ENCODE measurements at places on chromosomes 6 and 20. TPM values are rescaled to one million over a fixed set of nuclear protein-coding genes. Genes with fewer than 3 reads are reported as not detected.

The UBD gene
- 4.4 TPM for total RNA-seq

The THEMIS gene
- total RNA-seq, result 1.7 TPM

The FAM83D gene
- total RNA-seq, result 6.1 TPM

The ULBP2 gene
- 0.68 TPM for total RNA-seq

The DSTN gene
- 1,041 TPM for total RNA-seq

The ZNF512B gene
- total RNA-seq, result 16.5 TPM

The TPD52L2 gene
- 91.2 TPM for total RNA-seq

The RBPJL gene
- not detected for total RNA-seq

The HTR1B gene
- 6.6 TPM for total RNA-seq

The SEL1L2 gene
- total RNA-seq, result 6.3 TPM

The CPNE5 gene
- 13.1 TPM for total RNA-seq

The ERMARD gene
- total RNA-seq, result 15.0 TPM

The HSPA1B gene
- total RNA-seq, result 332 TPM

The CFB gene
- 141 TPM for total RNA-seq

The CRISP2 gene
- total RNA-seq, result not detected

The FOXQ1 gene
- not detected for total RNA-seq

The CST7 gene
- 3.1 TPM for total RNA-seq

The LKAAEAR1 gene
- not detected for total RNA-seq

The BACH2 gene
- total RNA-seq, result 22.2 TPM

The ULBP1 gene
- total RNA-seq, result not detected

The MUC21 gene
- total RNA-seq, result not detected

The GNRH2 gene
- 0.49 TPM for total RNA-seq

The RIMS1 gene
- 5.7 TPM for total RNA-seq

The SLC52A3 gene
- 0.69 TPM for total RNA-seq

The VGLL2 gene
- not detected for total RNA-seq

The RNF114 gene
- total RNA-seq, result 46.8 TPM

The NR2E1 gene
- not detected for total RNA-seq

The KCNK16 gene
- not detected for total RNA-seq

The RCAN2 gene
- total RNA-seq, result 87.3 TPM

The SIRPB2 gene
- total RNA-seq, result 27.3 TPM

The CTAGE9 gene
- total RNA-seq, result not detected

The MCHR2 gene
- total RNA-seq, result not detected

The TFEB gene
- 22.2 TPM for total RNA-seq

The FKBP1C gene
- total RNA-seq, result 1.6 TPM

The ARMC12 gene
- total RNA-seq, result 0.52 TPM

The MRPL14 gene
- 24.6 TPM for total RNA-seq

The LAMA4 gene
- 71.4 TPM for total RNA-seq

The MMS22L gene
- 6.6 TPM for total RNA-seq

The DBNDD2 gene
- total RNA-seq, result 104 TPM

The CALHM5 gene
- total RNA-seq, result 11.5 TPM

The ATG5 gene
- total RNA-seq, result 30.3 TPM

The CST5 gene
- not detected for total RNA-seq

The MLN gene
- not detected for total RNA-seq

The KAT14 gene
- total RNA-seq, result 8.3 TPM

The UBE2C gene
- total RNA-seq, result 1.0 TPM
